ENCODE measurements at places on chromosomes 5 and 9.

GRCh38 chr5:124652514-124652819 is 94.0 kb downstream of the ZNF608 start:
- no peak for DNase-seq

GRCh38 chr5:14019768-14020290 is 75.3 kb upstream of the DNAH5 start:
- DNase-seq = no peak

GRCh38 chr5:142248853-142249462 is 75.9 kb downstream of the SPRY4 start:
- peak; percentile 16 for DNase-seq

- peak; percentile 79 for DNase-seq
Measured at GRCh38 chr5:135193213-135194125, 159.4 kb upstream of the PITX1 start.

DNA sequence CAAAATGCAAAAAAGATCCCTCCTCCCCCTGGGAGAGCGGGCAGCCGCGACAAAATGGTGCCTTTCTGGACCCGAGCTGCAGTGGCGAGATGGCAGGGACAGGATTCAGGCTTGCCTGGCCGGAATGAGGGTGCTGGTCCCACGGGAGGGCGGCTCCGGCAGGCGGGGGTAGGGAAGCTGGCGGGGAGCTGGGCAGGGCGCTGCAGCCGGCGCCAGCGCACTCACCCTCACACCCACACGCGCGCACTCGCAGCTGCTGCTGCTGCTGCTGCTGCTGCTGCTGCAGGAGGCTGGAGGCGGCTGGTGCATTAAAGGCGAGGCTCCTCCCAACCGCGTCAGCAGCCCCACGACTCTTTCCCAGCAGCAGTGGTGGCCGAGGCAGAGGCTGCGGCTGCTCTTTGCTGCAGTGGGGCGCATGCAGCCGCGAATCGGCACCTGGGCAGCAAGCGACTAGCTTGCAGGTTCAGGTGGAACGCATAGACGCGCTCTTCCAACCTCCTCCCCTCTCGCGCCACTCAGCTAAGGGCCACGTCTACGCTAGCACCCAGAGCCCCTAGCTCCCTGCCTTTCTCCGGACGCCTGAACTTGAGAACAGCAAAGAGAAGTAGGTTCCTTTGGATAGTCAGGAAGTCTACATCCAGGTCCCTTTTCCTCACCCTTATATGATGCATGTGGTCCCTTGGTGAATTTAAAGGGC is at the start of gene PPP2R2B:
Gene PPP2R2B (minus strand): TSS at position 282 of the 697 bp plus-strand sequence.
- peak; percentile 50 for DNase-seq

- peak; percentile 28 for DNase-seq
Measured at GRCh38 chr9:70362952-70363351, 51.5 kb downstream of the KLF9 start.

DNA sequence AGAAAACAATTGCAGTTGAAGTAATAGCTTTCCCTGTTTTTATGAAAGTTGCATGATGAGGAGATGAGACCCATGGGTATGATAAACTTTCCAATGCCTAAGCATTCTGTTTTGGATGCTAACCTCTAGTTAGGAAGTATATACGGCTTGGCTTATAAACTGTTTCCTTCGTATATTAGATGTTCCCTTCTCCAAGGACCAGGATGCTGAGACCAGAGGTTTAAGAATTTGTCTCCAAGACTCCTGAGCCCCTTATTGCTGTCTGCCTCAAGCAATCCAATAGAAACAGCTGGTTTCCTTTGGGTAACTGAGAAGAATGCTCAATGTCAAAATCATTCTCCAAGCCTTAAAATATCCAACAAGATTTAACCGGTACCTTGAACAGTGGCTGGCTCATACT is 12.2 kb upstream of the TNC start:
- DNase-seq = no peak

DNA sequence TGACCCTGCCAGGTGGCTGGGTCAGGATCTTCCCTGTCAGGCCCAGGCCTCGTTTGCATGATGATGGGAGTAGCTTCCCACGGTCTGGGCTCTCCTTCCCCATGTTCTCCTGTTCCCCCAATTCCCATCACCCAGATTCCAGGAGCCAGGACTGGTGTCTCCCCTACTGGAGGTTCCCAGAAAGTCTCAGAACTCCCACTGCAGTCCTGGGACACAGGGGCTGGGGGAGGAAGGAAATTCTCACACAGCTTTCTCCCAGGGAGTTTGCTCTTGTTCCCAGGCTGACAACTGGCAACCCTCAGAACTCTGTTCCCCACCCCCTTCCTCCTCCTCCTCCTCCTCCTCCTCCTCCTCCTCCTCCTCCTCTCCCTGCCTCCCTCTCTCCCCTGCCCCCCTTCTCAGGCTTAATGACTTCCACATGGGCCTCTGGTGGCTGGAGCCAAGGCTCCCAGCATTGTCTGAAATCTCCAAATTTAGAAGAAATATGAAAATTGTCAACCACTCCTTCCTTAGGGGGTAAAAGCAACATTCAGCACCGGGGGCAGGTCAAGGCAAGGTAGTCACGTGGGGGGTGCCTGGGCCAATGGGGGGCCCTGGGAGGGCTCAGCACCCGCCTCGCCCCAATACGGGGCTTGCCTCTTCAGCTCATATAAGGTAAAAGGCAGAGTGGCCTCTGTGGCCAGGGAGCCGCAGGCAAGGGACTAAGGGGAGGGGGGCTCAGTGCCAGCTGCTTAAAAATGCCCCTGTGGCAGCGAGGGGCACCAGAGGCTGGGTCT is 27.3 kb upstream of the IL17B start:
- DNase-seq = peak; percentile 69

DNA sequence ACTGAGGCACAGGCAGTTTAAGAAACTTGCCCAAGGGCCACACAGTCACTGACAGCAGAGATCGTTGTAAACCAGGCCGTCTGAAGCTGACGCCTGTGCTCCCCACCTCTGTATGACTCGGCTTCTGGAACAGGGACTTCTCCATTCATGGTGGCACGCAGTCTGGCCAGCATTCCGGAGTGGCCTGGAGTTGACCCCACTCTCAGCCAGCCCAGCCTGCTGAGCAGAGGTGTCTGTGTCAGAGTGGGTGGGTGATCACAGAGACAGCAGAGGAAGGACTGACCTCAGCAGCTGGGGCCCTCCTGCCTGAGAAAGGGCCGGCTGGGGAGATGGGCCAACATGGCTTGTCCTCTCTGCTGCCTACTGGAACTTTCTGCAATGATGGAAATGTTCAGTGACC is 12.6 kb downstream of the LRSAM1 start:
- DNase-seq = peak; percentile 78

GRCh38 chr5:142817949-142818431 is 47.8 kb downstream of the ARHGAP26 start:
- no peak for DNase-seq

GRCh38 chr9:96478829-96479371 is 28.9 kb downstream of the HABP4 start:
- DNase-seq = peak; percentile 56

DNA sequence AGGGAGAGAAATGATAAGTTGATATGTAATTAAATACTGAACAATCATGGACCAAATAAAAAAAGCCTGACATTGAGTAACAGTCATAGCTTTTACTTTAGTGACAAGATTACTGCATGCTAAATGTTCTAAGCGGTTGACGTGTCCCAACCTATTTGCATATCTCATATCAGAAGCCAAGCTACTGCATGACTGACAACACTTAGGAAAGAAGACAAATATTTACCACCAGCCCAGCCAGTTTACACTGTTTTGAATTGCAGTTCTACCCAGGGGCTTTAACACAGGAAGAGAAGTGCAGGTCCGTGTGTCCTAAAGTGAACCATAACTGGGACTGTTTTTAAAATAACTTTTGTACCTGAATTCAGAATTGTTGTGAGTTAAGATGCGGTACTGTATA is 219.9 kb downstream of the PRDM9 start:
- DNase-seq = no peak

DNA sequence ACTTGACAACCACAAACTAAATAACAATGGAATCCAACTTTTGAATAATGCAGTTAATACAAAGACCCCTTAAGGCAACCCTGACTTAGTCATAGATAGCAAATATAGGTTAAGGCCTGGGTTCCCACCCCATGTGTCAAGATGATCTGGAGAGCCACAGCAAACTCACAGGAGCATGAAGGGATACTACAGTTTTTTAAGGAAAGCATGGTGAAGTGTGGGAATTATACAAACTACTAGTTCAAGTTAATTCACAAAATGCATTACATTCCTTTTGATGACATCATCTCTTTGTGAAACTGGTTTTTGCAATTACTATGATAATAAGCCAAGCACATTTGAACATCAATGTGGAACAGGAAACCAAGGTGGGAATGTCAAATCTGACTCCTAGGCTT is 50.6 kb downstream of the LHFPL2 start:
- peak; percentile 92 for DNase-seq

DNA sequence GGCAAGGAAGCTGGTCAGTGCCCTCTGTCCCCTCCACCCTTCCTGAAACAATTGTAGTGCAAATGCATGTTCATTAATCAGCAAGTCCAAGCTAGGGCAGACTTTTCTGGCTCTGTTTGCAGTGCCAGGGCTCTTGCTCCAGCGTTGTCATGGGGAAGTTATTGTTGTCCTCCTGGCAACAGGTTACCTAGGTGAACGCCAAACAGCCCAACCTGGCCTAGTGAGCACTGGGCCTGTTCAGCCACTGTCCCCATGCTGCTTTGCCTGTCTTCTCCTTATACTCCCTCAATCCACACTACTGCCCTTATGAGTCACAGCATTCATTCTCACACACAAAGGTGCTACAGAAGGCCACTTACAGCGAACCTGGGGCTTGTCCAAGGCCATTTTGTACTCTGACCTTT is 34.5 kb upstream of the GLIS3 start:
- DNase-seq = no peak

DNA sequence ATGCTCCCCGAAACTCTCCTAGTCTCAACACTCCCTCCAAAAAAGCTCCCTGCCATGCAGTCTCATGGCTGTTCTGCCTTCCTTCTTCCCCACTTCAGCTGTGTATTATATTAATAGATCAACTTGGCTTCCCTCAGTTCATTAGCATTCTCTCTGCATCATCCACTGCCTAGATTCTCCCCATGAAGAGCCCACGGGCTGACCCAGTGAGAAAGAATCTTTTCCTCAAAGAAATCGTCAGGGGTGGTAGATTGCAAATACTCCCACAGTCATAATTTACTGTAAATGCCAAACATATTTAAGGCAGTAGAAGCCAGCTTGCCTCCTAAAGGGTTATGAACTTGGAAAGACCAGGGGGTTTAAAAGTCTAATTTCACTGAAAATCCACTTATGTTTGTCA is 33.5 kb downstream of the GNA14 start:
- no peak for DNase-seq

DNA sequence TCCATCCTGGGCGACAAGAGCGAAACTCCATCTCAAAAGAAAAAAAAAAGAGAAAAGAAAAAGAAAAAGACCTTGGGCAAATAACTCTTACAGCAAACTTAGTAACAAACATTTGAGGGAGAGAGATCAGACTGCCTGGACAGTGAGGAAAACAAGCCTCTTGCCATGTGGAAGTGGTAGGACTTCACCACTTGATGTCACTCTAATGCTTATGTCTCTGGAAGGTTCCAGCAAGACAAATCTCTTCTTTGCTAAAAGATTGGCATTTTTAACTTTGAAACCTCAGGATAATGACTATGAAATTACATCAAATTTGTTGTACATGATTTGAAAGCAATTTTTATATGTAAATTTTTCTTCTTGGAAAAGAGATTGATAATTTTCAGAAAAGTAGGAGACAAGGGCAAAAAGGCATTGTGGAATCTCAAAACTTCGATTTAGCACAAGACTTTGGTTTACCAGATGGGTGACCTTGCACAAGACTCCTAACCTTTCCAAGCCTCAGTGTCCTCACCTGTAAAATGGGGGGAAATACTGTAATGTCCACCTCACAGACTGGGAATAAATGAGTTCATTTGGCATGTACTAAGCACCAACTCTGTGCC is 5.4 kb downstream of the ACTL7B start:
- DNase-seq = peak; percentile 58

DNA sequence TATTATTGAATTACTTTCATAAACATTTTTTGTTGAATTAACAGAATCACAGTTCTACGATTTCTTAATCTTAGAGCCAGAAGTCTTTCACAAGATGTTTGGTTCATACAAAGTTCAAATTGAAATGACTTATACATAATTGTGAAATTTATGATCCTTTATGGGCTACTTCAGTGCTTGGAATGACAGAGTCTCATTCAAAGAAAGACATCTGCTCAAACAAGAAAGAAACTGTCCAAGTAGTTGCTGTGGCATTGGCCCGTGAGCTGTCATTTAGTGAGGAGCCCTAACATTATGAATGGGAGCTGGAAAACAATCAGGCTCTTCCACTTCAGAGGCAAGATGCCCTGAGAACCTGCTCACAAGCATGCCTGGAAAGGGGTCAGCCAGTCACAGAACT is 63.4 kb downstream of the AUH start:
- peak; percentile 84 for DNase-seq

DNA sequence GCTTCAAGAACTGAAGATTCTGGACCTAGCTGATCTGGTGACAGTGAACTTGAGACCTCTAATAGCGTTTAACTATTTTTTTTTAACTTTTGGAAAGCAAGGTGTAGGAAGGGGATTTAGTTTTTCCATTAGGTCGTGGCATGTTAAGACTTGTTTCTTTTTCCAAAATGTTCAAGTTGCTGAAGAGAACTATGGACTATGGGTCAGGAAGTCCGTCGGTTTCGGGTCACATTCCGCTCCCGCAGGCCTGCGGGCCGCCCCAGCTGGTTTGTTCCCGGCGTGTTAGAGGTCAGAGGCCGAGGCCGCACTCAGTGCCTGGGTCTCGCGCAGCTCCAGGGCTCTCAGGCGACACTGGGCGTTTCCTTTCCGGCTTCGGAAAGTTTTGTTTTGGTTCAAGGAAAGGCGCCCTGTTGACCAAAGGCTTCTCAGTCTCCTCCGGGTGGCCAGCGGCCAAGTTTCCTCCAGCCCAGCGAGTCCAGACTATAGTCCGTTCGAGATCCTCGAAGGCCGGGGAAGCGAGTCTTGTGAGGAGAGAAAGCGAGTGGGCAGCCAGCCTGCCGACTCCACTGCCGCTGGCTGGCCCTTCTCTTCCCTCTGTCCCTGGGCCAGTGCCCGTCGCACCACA is 586 bp upstream of the FCHO2 start:
- peak; percentile 73 for DNase-seq

DNA sequence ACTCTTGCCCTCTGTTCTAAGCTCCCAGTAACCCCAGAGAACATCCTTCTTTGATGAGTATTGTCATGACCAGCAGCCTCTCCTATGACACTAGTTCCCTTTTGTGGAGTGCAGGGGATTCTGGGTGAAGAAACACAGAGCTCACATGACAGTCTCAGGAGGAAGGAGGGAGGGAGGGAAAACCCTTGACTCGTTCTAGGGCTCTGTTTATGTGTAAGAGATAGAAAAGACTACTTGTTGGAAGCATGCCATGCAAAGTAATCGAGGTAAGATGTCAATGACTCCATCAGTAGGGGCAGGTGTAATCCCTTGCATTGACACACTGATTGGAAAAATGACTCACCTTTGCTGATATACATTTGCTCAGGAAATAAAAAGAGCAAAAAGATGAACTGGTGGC is 190.2 kb upstream of the ELL2 start:
- no peak for DNase-seq

DNA sequence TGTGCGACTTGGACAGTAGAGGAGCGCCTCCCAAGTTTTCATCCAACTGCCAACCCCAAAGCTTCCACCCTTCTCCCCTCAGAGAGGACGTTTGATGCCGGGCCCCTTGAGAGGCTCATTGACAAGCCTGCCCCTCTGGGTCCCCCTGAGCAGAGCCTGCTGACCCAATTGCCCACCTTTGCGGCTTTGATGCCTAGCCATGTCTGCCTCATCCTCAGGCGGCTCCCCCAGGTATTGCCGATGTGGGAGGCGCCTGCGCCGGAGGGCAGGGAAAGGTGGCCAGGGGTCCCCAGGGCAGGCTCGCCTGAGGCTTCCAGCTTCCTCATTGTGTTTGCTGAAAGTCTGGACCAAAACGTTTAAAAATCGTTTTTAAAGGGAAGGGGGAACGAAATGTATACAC is 1.4 kb downstream of the ODF2 start:
- DNase-seq = no peak

- peak; percentile 69 for DNase-seq
Measured at GRCh38 chr9:32500768-32501167, 25.2 kb downstream of the RIGI start.
